Suppressor macrophage (primary cell): ENCODE measurements at places on chromosomes 11 and 22.

GRCh38 chr22:36658900-36659299 lies 44.7 kb downstream of the CACNG2 start:
- peak; percentile 45 for DNase-seq

DNA sequence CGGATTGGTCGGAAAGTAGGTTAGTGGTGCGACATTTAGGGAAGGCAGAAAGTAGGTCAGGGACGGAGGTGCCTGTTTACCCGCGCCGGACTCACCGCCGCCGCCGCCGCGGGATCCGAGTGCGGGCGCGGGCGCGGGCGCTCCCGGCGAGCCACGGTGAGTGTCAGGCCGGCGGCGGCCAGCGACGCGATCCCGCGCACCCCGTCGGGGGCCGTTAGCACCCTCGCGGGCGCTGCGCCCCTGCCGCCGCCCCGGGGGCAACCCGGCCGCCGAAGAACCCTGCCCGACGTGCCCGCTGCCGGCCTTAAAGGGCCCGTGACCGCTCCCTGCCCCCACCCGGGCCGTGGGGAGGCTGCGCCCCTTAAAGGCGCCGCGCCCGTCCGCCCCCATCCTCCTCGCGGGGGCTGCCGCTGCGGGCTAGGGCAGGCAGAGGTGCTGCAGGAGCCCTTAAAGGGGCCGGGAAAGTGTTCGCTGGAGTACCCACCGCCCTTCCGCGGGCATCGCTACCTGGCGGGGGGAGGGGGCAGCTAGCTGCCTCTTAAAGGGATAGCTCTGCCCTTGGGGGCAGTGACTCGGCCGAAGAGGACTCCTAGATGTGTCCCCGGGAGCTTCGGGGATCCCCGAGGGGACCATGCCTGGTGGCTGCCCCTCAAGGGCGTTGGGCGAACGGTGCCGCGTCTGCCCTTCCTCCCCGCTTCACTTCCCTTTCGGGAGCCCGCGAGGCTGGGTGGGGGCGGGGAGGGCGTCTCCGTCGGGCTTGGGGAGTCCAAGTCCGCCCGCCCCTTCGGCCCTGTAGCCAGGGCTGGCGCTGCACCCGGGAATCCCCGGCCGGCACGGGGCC lies at the start of gene BMAL1:
Gene BMAL1, plus strand, starts transcription at position 23 of the 841 bp plus-strand sequence. CDS start 76,519 bp downstream, outside the sequence.
- DNase-seq: peak; percentile 82

DNA sequence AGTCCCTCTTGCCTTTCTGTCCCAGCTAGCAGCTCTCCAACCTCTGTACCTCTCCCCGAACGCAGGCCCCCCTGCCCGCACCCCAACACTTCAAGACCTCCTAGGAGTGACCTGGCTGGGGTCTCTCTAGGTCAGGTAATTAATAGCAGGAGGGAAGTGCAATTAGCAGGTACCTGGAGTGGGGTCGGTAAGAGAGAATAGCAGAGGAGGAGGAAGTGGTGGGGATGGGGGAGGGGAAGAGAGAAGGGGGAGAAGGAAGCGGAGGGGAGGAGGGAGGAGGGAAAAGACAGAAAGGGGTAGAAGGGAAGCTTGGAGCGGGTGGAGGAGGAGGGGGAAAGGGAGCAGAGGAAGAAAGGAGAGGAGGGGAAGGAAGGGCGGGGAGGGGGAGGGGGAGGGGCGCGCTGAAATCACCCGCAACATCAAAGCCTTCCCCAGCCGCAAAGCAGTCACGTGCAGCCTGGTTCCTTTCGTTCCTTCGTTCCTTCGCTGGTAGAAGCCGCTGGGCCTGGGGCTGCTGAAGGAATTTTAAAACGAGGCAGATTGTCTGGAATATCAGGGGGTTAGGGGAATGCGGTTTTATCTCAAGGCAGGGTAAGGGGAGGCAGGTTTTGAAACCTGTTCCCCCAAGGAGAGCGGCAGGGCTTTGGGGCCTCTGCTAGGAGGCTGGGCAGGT lies 29.3 kb upstream of the TCF20 start:
- peak; percentile 37 for DNase-seq

GRCh38 chr11:34647532-34647931 lies 26.6 kb downstream of the EHF start:
- DNase-seq: no peak

GRCh38 chr11:12237381-12237784 lies 127.0 kb downstream of the MICAL2 start:
- DNase-seq: no peak

DNA sequence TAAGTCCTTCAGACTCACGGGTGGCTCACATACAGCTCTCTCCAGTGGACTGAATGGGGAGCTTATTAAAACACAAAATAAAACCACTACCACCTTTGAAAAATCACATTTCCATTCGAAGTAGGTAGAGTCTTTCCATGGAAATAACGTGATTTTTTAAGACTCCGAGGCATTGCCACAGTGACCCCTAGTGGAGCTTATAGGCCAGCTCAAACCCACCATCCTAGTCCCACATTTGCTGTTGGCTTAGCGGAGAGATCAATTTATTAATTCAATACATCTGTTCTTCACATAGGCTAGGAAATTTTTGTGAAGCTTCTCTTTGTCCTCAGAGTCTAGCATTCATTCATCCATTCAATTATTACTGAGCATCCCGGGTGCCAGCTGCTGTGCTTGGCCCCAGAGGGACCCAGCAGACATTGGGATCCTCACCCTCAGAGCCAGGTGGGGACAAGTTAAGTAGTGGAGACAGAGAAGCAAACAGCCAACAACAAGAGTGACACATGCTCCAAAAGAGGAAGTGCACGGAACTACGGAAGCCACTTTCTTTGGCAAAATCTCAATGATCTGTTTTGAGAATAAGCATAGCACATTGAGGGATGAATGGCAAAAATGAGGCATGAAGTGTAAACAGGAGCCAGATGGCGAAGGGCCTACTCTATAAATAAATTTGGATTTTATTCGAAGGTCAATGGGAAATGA lies 10.2 kb upstream of the P4HA3 start:
- peak; percentile 72 for DNase-seq

DNA sequence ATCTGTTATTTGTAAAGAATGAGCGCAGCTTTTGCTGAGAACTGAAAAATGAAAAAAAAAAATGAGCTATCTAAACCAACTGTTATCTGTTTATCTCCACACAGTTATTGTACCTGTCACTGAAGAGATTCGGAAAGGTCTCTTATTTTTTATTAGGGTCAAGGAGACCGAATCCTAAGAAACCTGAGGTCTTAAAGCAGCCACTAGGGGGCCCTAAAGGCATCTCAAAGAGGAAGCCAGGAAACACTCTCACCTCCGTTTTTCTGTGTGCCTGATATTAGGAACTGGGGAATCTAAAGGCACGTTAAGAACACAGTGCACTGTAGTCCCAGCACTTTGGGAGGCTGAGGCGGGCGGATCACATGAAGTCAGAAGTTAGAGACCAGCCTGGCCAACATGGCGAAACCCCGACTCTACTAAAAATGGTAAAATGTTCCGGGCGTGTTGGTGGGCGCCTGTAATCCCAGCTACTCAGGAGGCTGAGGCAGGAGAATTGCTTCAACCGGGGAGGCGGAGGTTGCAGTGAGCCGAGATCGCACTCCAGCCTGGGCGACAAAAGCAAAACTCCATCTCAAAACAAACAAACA lies 3.5 kb upstream of the LARGE1 start:
- DNase-seq: peak; percentile 77

DNA sequence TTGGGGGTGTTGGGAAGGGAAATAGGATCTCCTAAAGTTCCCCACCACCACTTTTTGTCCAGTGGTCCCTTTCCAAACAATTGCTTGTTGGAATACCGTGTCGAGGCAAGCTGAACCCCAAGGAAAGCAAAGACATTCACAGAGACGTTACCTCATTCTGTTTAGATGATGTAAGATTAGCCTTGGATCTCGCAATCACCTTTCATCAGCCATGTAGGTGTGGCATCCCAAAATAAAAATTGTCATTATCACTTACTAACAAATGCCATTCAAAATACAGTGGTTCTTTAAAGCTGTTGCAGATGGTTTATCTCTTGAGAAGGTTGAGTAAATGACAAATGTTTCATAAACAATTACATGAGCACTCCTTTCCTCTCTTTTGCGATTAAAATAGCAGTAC lies 86.5 kb upstream of the SLC25A18 start:
- peak; percentile 16 for DNase-seq

GRCh38 chr11:88383447-88383846 lies 45.9 kb upstream of the CTSC start:
- no peak for DNase-seq

DNA sequence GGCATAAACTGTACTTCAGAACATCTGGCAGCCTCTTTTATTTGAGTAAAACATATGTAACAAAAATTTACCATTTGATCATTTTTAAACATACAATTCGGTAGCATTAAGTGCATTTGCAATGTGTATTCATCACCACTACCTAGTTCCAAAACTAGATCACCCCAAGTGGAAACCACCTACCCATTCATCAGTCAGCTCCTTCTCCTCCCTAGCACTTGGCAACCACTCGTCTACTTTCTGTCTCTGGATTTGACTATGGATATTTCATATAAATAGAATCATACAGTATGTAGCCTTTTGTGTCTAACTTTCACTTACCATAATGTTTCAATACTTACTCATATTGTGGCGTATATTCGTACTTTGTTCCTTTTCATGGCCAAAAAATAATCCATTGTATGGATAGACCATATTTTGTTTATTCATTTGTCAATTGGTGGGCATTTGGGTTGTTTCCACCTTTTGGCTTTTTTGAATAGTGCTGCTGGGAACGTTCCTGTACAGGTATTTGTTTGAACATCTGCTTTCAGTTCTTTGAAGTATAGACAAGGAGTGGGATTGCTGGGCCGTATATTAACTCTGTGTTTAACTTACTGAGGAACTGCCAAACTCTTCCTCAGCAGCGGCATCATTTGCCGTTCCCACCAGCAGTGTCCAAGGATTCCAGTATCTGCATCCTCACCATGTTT lies 27.2 kb upstream of the ADORA2A start:
- no peak for DNase-seq

GRCh38 chr22:44591146-44591790 lies 93.2 kb upstream of the RTL6 start:
- no peak for DNase-seq

GRCh38 chr11:93330446-93330984 lies at the start of gene DEUP1:
TSS of gene DEUP1 (plus strand) at chr11:93330742. CDS start at chr11:93332260, 1,518 bp downstream.
- no peak for DNase-seq

- DNase-seq: no peak
Observed at GRCh38 chr22:33038836-33039235, 19.3 kb downstream of the SYN3 start.

DNA sequence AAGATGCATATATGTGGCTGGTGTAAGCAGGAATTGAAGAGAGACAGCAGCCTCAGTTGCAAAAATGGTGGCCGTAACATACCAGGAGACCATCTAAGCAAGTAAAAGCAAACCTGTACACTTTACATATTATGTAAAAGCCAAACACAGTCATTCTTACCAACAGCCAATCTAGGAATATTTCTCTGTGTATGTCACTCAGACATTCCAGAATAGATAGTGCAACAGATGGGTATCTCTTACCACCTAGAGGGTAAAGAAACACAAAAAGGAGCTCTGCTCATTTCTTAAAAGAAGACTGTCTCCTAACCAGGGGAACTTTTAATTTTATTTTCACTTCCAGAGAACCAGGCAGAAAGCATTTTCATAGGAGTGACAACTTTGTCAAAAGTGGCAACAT lies 38.7 kb downstream of the GLYAT start:
- no peak for DNase-seq

GRCh38 chr11:1817511-1817910 lies 17.3 kb upstream of the SYT8 start:
- DNase-seq: no peak

- no peak for DNase-seq
Observed at GRCh38 chr22:40585310-40585751, 51.2 kb downstream of the MRTFA start.

GRCh38 chr11:128948583-128948982 lies 5.9 kb upstream of the TP53AIP1 start:
- DNase-seq: peak; percentile 57
